ENCODE measurements at places on chromosomes 13 and 19.

GRCh38 chr19:41218615-41219507, at the start of gene AXL:
Gene AXL, plus strand, starts transcription at chr19:41219223. Its CDS starts 170 bp downstream, at chr19:41219393.
- DNase-seq = peak; percentile 80

DNA sequence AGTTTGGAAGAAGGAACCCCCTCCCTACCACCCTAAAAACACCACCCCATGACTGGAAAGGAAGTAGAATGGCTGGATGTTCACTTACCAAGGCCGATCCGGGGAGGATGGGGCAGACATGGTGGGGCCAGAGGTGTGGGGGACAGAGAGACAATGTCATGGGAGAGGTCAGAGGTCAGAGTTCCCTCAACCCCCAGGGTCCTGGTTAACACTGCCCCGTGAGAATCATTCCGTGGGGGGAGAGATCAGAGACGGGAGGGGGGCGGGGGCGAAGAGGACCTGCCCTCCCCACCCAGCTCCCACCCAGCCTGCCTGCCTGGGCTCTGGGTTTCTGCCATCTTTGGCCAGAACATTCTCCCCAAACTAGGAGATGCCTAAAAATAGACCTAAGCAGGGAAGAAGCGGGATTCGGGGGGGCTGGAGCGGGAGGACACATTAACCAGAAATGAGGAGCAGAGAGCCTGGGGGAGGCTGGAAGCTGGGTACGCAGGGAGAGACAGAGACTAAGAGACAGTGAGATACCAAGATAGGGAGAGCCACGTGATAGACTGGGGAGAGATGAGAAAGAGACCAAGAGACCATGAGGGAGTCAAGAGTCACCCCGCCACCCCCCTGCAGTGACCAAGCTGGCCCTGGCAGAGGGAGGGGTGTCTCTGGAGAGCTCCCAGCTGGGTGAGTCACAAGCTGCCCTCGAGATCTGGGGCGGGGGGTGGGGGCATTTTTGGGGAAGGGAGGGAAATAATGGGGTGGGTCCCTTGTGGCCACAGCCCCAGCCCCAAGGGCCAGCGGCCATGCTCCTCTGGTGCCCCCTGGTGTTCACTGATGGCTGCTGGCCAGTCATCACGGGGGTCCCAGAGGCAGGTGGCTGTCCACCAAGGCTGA, 6.1 kb upstream of the KANK2 start:
- peak; percentile 80 for DNase-seq

- no peak for DNase-seq
These were observed 47.5 kb upstream of the LSM14A start for GRCh38 chr19:34124828-34125227.

DNA sequence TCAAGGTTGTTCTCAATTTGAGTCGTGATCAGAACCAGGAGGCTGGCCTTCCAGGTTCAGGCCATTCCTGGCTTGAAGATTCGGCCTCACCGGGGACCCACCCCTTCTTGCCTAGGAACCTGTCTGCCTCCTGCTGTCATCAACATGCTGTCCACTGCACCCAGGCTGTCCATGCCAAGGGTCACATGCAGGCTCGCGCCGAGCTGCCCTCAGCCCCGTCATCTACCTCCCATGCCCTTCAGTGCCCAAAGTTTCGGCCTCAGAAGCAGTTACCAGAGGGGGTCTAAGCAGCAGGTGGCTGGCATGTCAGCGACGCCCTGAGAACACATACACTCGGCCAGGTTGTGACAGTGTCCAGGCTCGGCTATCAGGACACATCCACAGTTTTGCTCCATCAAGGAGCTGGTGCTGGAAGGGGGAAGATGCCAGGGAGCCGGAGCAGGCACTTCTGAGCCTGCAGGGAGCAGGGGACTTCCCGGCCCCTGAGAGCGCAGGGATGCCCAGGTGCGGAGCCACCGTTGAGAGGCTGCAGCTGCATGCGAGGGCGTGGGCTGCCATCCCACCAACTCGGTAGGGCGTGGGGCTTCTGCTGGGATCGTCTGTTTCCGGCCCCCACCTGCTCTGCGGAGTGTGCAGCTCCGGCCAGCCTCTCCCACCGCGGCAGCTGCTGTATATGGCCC, 590.9 kb upstream of the SLITRK5 start:
- DNase-seq = no peak

GRCh38 chr13:40149611-40150274, 494.3 kb downstream of the COG6 start:
- peak; percentile 99 for DNase-seq

All from amniotic epithelial cell (primary cell).